ENCODE measurements at places on chromosomes 4 and X.

DNA sequence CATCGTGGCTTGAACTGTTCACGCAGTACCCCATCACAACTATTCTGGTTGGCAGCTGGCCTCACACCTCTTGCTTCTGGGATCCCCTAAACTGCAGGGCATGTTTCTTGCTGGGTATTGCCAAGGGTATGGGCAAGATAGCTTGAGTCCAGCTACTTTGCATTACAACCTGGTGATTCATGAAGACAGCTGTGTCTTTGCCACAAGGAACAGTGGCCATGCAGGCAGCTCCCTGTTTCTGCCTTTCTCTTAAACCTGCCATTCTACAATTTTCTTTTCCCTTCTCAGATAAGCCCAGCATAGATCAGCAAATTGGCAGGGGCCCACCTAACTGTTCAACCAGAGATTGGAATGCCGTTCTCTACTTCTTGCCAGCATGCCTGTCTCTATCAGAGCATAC is 42.8 kb downstream of the TENM3 start:
- no peak for DNase-seq

- no peak for DNase-seq
Measured at GRCh38 chr4:137226221-137226620, 306.1 kb downstream of the PCDH18 start.

- no peak for DNase-seq
Measured at GRCh38 chr4:24273136-24273535, 311.2 kb downstream of the DHX15 start.

GRCh38 chr4:55458164-55458563 is 62.4 kb downstream of the TMEM165 start:
- no peak for DNase-seq

GRCh38 chr4:188534917-188535316 is 395.7 kb downstream of the TRIML1 start:
- no peak for DNase-seq

GRCh38 chrX:153939573-153939972 is 4.7 kb upstream of the NAA10 start:
- no peak for DNase-seq

DNA sequence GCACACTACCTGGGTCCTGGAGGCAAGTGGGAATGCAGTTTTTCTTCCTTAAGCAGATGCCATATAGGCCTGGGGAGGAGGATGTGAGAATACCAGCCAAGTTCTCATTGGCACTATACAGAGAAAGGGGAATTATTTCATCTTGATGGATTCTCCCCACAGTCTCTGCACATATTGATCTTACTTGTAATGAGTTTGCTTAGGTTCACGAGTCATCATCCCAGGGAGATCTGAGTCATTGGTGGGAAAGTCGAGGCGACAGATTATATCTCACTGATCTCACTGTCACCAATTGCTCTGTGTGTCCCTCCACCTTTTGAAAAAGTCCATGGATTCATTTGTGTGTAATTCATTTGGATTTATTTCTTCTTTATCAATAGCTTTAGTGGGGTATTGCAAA is 156.8 kb downstream of the AR start:
- no peak for DNase-seq

DNA sequence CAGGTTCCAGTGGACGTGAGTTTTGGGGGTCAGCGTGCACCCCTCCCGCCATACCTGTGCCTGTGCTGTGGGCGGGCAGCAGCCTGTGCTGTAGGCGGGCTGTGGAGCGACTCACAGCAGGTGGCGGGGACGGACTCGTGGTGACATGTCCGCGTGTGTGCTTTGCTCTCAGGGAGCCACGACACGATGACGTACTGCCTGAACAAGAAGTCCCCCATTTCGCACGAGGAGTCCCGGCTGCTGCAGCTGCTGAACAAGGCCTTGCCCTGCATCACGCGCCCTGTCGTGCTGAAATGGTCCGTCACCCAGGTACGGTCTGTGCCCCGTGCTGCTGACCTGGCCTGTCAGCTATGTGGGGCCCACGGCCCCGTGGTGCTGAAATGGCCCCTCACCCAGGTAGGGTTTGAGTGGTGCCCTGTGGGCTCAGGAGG is 7.4 kb downstream of the PLCXD1 start:
- DNase-seq = no peak

- DNase-seq = no peak
Measured at GRCh38 chr4:38205261-38205660, 245.1 kb downstream of the PTTG2 start.

DNA sequence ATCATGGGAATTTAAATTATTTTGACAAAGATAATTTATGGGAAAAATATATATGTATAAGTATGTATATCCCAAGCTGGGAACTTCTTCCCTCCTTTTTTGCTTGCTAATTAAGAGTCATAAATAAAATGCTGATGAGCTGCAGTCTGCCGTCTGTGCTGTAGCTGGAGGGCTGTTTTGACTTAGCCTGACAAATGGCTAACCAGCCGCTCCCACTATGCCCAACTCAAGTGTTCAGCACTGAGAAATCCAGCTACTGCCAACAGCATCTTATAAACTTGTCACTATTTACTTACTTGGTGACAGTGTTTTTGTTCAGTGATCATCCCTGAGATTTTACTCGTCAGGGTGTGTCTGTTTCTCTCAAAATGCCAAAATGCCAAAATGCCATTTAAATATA is 171.2 kb upstream of the PGRMC2 start:
- DNase-seq = no peak

GRCh38 chr4:47390428-47391125 is 72.9 kb downstream of the COMMD8 start:
- DNase-seq = no peak

GRCh38 chrX:84175958-84176357 is 12.0 kb downstream of the RPS6KA6 start:
- no peak for DNase-seq

DNA sequence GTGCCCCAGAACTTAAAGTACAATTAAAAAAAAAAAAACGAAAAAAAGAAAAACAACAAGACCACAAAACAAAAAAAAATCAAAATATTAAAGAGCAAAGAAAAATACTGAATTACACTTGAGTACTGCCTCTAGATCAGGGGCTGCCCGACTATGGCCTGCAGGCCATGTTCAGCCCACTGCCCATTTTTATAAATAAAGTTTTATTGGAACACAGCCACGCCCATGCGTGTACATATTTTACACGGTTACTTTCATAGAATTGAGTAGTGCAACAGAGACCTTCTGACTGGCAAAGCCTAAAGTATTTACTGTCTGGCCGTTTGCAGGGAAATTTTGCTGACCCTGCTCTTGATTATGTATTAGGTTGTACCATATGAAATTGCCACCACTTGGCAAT is 130.5 kb downstream of the ATXN3L start:
- DNase-seq = no peak

DNA sequence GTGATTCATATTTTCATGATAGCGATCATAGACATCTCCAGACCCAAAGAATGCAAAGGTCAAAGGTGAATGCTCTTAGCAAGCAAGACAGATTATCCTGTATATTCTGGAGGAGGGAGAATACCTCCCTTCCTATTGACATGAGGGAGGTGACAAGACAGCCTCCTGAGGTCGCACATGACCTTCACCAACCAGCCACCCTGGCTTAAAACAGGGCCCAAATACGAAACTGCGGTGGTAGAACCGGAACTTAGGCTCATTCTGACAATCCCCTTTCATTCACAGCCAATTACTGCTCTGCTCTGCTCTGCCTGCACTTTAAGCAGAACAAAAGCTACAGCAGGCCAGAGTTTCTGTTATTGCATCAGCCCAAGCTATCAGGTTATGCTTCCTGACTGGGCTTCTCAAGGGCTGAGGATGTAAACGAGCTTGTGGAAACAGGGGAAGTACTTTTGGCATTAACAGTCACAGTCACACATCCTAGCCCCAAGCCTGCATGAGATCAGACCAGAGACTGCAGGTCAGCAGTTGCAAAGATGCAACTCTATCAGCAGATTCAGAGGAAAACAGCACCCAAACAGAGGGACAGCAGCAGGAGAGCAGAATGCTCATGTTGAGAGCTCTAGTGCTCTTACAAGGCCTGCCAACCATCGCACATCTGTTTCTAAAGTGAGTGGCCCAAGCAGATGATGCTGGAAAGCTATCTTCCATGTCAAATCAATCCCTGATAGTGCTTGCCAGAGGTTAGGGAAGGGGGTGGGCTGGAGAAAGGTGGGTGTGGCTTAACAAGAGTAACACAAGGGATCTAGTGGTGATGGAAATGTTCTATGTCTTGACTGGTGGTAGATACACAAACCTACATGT is 51.3 kb upstream of the MAP3K15 start:
- no peak for DNase-seq

DNA sequence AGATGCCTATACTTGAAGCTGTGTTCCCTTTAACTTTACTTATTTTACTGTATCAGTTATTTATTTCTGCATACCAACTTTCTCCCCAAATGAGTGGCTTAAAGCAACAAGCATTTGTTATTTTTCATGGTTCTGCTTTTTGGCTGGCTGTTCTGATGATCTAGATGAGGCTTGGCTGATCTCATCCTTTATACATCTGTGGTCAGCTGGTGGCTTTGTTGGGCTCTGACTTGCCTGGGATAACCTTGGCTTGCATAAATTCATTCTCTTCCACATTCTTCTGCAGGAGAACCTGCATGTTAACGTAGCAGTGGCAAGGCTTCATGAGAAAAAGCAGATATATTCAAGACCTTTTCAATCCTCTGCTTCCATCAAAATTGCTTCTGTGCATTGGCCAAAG is 1317.6 kb downstream of the ADGRL3 start:
- DNase-seq = no peak

GRCh38 chr4:76087007-76087769 is 12.7 kb downstream of the ART3 start:
- DNase-seq = no peak

- DNase-seq = no peak
Measured at GRCh38 chr4:132866616-132867015, 282.5 kb upstream of the PCDH10 start.

DNA sequence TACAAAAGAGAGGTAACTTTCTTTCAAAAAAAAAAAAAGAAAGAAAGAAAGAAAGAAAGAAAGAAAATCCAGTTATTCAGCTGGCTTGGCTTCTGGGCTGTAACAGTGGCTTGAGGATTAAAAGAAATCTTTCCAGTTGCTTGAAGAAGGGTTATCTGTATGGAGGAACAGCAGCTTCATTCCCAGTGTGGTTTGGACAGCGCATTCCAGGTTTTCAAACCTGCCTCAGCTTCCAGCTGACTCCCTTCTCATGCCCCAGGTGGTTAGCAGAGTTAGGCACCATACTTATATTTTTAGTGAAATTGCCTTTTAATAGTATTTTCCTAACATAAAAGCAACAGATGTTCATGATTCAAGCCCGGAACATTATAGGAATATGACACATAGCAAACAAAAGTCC is 48.6 kb downstream of the TMEM164 start:
- no peak for DNase-seq

GRCh38 chrX:65837875-65838549 is 170.6 kb downstream of the MSN start:
- DNase-seq = no peak

GRCh38 chrX:68699960-68700746 is 52.7 kb downstream of the STARD8 start:
- DNase-seq = no peak

- no peak for DNase-seq
Measured at GRCh38 chr4:52250154-52250553, 199.1 kb downstream of the SPATA18 start.

DNA sequence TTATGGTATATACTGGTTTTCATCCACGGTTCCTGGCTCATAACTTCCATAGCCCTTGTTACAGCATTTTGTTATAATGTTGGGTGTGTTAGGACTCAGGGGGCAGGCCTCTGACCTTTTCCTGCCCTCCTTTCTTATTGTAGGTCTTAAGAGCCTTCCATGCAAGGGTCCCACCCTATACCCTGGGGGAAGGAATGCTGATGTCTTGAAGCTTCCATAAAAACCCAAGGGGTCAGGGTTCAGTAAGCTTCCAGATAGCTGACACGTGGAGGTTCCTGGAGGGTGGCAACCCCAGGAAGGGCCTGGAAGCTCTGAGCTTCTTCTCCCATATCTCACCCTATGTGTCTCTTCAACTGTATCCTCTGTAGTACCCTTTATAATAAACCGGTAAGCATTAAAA is 29.6 kb downstream of the ATP11C start:
- DNase-seq = no peak

GRCh38 chr4:39228377-39228776 is 46.0 kb downstream of the WDR19 start:
- DNase-seq = no peak

- no peak for DNase-seq
Measured at GRCh38 chrX:43018031-43018430, 240.1 kb upstream of the PPP1R2C start.

DNA sequence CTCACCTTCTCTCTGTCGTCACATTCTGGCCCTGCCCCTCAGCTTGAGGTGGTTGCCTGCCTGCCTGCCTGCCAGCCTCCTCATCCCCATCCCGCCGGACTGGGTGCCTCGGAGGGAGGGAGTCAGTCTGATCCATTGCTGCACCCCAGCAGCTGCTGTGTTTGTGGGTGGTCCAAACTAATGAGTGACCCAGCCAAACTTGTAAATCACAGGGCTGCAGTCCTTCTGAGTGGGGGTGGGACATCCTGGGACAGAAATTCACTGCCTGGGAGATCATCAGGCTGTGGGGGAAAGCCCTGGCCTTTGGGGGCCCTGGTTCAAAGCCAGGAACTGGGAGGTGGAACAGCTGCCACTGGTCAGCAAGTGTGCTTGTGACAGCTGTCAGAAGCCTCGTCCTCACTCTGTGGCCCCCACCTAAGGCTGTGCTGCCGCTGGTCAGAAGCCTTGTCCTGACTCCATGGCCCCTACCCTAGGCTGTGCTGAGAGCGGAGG is 5.6 kb downstream of the GPR78 start:
- DNase-seq = no peak

DNA sequence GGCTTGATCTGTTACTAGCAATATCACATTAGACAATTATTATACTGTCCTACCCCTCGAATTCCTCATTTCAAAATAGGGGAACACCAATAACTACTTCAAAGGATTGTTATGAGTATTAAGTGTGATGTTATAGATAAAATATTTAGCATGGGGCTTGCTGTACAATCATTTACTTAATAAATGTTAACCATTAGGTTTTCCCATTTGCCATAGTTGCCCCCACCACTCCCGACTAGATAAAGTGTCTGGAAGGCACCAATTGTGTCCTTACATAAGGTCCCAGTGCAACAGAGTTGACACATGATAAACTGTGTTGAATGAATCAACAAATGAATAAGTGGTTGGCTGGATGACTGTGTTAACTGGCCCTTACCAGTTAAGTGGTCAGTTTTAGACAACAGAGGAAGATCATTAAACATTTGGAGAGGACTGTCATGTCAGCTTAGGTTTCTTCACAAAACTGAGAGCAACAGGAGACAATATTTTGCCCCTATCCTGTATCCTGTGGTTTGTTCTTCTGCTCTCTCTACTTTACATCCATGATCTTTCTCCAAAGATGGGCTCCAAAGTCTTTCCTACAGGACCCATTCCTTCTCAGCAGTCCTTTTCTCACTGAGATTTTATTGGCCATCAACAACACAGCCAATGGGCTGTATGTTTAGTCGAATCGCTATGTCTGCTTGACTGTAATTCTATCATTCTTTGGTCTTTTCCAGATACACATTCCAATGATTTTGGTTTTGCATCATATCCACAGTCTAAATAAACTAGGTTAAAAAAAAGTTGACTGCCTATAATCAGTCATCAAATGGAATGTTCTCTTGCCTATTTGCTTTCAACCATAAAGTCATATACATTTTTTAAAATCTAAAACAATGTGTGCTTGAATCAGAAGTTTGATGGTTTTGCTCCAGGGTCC is 74.4 kb downstream of the RNF150 start:
- no peak for DNase-seq

All from CD4-positive, alpha-beta T cell treated with Interleukin-17A for 4 hours (primary cell).